ENCODE measurements at places on chromosomes 12 and 14. TPM values are rescaled to one million over a fixed set of nuclear protein-coding genes. Genes with fewer than 3 reads are reported as not detected.

Gene CLEC4D
- not detected for total RNA-seq

DNA sequence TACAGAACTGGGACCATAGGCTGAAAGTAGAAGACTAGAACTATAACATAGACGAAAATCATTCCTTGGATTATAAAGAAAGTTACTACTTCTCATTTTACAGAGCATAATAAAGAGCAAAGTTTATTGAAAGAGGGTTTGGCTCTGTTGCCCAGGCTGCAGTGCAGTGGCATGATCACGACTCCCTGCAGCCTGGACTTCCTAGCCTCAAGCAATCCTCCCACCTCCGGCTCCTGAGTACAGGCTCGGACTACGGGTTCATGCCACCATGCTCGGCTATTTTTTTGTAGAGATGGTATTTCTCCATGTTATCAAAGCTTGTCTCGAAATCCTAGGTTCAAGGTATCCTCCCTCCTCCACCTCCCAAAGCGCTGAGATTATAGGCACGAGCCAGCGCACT, 190.1 kb upstream of the FOXG1 start:
- no peaks in the 10 kb centered on the region for H3K27me3 ChIP-seq
- H3K27ac ChIP-seq, result no peak overlapping the region
- peaks cover 3% of the 10 kb centered on the region for H3K4me1 ChIP-seq

GRCh38 chr12:123532808-123533649, 490 bp downstream of the RILPL1 start:
- peak; percentile 65 for DNase-seq
- H3K27ac ChIP-seq, result peak overlapping the region; percentile 53
- H3K36me3 ChIP-seq, result no peaks in the 10 kb centered on the region
- peak overlapping the region; percentile 35 for H3K4me3 ChIP-seq
- peaks cover 23% of the 10 kb centered on the region for H3K4me1 ChIP-seq

DNA sequence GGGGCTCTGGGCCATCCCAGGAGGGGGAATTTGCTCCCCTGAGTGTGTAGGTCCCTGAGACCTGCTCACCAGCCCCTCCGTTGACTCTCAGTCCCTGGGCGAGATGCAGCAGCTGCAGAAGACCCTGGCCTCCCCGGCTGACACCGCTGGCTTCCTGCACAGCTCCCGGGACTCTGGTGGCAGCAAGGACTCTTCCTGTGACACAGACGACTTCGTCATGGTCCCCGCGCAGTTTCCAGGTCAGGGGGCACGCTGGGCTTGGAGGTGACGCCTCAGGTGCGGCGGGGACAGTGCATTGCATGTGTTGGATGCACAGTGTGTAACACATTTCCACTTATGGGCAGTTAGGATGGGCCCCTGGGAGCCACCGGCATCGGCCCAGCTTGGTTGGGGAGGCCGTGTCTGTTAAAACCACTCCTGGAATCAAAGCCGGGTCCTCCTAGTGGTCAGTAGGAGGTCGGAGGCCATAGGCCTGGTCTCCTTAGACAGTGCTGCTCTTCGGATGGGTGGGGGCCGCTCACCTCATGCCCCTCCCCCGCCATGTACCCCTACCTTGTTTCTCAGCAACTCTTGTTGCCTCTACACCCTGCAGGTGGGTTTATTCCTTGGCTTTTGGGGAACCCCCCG, 17.1 kb upstream of the PUS1 start:
- H3K4me3 ChIP-seq, result no peak overlapping the region
- H3K36me3 ChIP-seq, result peaks cover 48% of the 10 kb centered on the region
- H3K27ac ChIP-seq, result peak overlapping the region; percentile 21

Gene LYZ
- not detected for total RNA-seq

DNA sequence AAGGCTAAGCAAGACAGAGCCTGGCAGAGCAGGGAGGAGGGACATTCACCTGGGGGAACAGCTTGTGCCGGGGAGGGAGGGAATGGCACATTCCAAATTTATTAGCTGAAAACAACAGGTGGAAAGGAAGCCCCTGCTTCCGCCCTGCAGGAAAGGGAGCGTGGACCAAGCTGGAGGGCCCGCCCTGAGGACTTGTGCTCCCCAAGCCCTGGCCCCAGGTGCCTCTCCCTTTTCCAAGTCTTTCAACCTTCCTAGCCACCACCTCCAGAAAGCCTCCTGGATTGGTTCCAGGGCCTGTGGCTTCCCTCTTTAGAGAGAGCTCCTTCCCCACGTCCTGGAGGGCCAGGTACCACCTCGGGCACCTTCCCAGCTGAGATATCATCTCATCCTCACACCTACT, 2.7 kb downstream of the DEGS2 start:
- DNase-seq, result no peak
- H3K27me3 ChIP-seq, result peaks cover 14% of the 10 kb centered on the region
- H3K4me1 ChIP-seq, result no peaks in the 10 kb centered on the region
- no peaks in the 10 kb centered on the region for H3K36me3 ChIP-seq

Gene LDHB
- 670 TPM for total RNA-seq

DNA sequence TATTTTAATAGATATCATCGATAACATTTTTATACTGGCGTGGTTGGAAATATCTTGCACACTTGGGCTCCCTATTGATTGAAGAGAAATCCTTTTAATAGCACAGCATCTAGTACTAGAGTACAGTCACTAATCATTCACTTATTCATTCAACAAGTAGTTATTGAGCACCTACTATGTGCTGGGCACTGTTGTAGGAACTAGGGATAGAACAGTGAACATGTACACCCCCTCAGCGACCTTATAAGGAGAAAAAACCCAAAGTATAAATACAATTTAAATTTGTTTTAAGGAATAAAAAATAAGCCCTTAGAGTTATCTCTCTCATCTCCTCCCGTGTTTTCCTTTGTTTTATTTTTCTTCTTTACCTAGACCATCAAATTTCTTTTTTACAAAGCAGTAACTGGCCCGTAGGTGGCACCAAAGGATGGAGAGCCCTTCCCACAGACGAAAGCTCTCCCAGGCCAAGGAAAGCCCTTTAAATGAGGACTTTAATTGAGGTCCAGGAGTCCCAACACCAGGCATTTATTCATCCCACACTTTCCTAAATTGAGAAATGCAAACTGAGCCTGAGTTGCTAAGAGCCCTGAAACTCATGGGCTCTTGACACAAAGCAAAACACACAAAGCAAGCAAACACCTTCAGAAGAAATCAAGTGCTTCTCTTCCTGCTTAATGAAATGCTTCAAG, 29.0 kb downstream of the PEBP1 start:
- no peak overlapping the region for H3K4me3 ChIP-seq
- no peaks in the 10 kb centered on the region for H3K27me3 ChIP-seq
- no peaks in the 10 kb centered on the region for H3K36me3 ChIP-seq
- peak; percentile 53 for DNase-seq

Gene PLEKHH1
- 0.35 TPM for total RNA-seq

Gene MLEC
- total RNA-seq, result 132 TPM

GRCh38 chr12:6647083-6647604, at the start of gene ACRBP:
Gene ACRBP (minus strand): TSS chr12:6647432. CDS start chr12:6647366, 66 bp downstream.
- H3K27ac ChIP-seq, result no peak within 1 kb of the TSS
- H3K27me3 ChIP-seq, result no peaks in the 10 kb centered on the region
- peak within 1 kb of the TSS; percentile 31 for H3K4me3 ChIP-seq
- H3K36me3 ChIP-seq, result peaks cover 2% of the 10 kb centered on the region
- peak; percentile 73 for DNase-seq

DNA sequence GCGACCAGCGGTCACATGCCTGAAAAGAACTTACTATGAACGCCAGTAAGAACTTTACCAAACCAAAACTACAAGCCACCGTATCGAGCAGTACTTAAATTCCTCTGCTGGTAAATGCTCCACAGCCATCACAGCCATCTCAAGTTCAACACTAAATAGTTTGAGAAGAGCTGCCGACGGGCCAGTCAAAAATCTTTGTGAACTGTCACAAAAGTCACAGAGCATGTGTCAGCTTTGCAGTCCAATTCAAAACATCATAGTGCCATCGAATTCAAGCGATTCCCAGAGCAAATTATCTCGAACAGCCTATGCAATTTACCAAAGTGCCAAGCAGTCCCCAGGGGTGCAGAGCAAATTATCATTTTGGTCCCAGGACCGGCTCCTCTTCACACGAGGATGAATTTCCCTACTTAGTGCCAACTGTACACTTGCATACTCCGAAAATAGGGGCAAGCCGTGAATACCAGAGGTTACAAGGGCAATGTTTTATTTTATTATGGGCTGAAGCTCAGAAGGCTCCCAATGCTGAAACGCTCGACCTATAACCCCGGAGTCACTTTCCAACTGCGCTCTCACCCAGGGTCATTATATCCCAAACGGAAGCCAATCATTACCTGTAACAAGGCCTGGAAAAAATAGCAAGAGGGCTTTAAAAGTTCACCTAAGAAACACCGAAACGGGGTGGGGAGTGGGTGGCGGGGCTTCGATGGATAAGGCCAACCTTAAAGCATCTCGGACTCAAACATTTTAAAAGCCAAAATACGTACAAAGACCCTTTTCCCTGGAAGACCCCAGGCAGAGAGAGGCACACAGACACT, 1.1 kb downstream of the LRP6 start:
- H3K36me3 ChIP-seq, result no peaks in the 10 kb centered on the region
- peak; percentile 58 for DNase-seq
- H3K27ac ChIP-seq, result peak overlapping the region; percentile 100
- peak overlapping the region; percentile 65 for H3K4me3 ChIP-seq
- no peaks in the 10 kb centered on the region for H3K27me3 ChIP-seq

GRCh38 chr14:74882103-74882920, 596 bp downstream of the DLST start:
- H3K4me3 ChIP-seq, result peak overlapping the region; percentile 49
- peak; percentile 70 for DNase-seq
- H3K27ac ChIP-seq, result peak overlapping the region; percentile 74
- H3K4me1 ChIP-seq, result peaks cover 24% of the 10 kb centered on the region
- no peaks in the 10 kb centered on the region for H3K27me3 ChIP-seq

Gene LRRIQ1
- 0.21 TPM for total RNA-seq

Gene RGS6
- not detected for total RNA-seq

Gene P2RX2
- total RNA-seq, result not detected

Gene CLMN
- total RNA-seq, result 8.4 TPM

- peak overlapping the region; percentile 77 for H3K4me3 ChIP-seq
- H3K27me3 ChIP-seq, result no peaks in the 10 kb centered on the region
- H3K27ac ChIP-seq, result no peak overlapping the region
- H3K4me1 ChIP-seq, result peaks cover 10% of the 10 kb centered on the region
- H3K36me3 ChIP-seq, result no peaks in the 10 kb centered on the region
Measured at GRCh38 chr14:63854330-63854729, 1.5 kb downstream of the SYNE2 start.

DNA sequence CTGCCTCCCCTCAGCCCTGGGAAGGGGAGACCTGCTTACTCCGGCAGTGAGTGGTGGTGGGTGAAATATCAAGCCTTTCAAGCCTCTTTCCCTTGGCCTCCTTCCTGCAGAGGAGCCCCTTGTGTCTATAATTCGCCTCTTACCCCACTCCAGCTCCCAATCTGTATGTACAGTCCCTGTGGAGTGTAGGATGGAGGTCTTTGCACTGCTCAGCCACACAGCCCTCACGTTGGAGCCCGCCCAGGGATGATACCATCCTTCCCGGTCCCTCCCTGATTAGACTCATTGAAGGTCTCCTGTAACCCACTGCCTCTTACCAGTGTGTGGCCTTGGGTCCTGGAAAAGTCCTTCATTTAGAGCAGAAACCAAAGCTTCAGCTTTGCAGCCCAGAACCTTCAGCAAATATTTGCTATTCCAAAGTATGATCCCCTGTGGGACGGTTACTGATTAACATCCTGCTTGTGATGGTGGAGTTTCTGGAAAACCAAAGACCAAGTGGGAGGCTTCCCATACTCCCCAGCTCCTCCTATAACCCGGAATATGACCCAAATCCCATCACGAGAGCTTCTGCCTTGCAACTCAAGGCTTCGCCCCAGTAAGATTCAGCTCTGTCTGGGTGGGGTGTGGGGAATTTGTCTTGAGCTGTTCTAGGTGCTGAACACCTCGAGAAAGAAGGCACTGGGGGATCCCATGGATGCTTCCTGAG, at the start of gene SERPINA10:
Gene SERPINA10, minus strand, starts transcription at position 397 of the 706 bp plus-strand sequence. CDS start 2,675 bp downstream, outside the sequence.
- H3K36me3 ChIP-seq, result no peaks in the 10 kb centered on the region
- H3K27me3 ChIP-seq, result no peaks in the 10 kb centered on the region
- no peak within 1 kb of the TSS for H3K4me3 ChIP-seq
- H3K4me1 ChIP-seq, result no peaks in the 10 kb centered on the region
- H3K27ac ChIP-seq, result no peak within 1 kb of the TSS

Gene CLEC1B
- not detected for total RNA-seq

All from endothelial cell of umbilical vein (primary cell).